ENCODE measurements at places on chromosomes 2 and 18.
A peak's percentile ranks its signal among the peaks of the same experiment; 100 is the strongest.

DNA sequence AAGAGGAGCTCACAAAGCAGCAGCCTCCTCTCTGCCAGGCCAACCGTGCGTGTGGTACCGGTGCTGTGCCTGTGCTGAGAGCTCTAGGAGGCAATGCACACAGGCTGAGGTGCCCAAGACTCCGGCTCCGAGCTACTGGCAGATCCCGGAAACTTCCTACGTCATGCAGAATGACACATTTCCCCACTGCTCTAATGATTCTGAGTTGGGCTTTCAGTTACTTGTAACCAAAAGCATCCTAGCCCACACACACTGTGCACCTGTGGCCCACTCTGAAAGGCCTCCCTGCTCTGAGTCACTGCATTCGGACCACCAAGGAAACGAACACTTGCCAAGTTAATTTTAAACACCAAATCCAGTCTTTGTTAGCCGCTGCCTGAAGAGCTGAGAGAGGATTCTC lies 9.3 kb upstream of the RNU4ATAC start:
- DNase-seq, result no peak

GRCh38 chr2:221571551-221572218 lies 419 bp downstream of the EPHA4 start:
- DNase-seq, result peak; percentile 24

GRCh38 chr18:63962137-63962536 lies 7.7 kb upstream of the SERPINB8 start:
- DNase-seq, result no peak

DNA sequence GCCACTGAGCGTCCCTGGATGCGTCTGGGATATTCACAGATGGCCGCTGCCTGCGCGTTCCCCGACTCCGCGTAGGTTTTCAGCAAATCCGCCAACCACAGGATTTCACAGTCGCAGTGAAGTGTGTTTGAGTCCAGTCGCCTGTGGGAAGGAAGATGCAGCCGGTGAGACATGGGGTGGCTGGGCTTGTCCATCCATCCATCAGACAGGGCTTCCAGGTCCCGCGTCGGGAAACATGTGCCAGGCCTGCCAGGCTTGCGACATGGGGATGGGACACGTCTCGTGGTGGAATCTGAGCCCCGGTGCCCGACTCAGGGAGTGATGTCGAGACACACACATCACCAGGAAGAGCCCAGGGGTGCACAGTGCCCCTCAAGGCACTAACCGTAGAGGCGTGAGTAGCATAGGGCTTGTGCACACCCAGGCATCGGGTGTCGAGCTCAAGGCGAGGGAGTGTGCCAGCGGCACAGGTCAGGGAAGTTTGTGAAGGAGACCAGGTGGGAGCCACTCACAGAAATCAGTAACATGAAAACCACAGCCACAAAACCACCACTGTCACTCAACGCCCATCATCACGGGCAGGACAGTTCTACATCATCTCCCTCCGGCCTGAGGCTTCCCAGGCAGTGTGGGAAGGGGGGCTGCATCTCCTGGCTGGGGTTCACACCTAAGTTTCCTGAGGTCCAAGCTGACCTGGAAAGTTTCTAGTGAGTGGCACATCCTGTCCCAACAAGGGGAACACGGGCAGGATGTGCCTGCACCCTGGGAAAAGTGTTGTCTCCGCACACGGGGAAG lies 63.9 kb downstream of the PXDN start:
- no peak for DNase-seq

GRCh38 chr2:239271882-239272281 lies 128.9 kb downstream of the HDAC4 start:
- DNase-seq, result no peak

DNA sequence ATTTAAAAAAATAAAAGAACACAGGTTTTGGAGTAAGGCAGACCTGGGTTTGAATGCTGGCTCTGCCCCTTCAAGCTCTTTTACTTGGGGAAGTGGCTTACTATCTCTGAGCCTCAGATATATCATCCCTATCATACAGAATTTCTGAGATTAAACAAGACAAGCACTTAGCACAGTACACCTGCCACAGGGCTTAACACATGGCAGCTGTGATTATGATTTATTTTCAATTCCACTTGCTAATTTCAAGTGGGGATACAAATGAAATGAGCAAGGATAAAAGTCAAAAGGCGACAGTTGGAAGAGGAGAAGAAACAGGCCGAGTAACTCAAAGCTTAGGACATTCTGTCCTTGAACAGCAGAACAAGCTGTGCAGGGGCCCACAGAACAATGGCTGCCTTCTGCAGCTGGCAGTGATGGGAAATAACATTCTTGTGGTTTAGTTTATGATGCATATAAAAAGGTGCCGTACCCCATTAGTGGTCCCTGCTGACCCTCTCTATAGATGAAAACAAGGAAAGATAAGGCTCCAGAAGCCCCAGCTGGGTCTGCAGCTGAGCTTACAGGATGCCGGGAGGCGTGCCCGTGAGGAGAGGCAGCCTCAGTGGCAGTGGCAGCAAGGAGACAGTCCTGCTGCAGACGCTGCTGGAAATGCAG lies 45.3 kb downstream of the KIF3C start:
- DNase-seq, result peak; percentile 11

DNA sequence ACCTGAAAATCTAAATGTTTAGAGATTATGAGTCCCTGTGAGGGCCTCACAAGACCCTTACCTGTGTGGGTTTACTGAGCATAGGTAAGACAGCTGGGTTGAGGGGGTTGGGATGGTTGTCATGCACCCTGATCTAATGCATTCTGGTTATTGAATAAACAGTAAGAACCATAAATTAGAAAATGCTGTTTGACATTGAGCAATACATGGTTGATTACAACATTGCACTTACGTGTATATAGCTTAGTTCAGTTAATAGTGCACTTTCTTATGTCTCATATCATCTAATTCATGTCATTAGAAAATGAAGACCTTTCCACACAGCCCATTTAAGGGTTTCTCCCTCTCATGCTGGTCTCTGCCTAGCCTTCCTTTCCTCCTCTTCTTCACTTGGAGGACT lies 253.5 kb upstream of the ATP5MC3 start:
- no peak for DNase-seq

- no peak for DNase-seq
Measured at GRCh38 chr2:74424139-74424992, 2.8 kb downstream of the WDR54 start.

DNA sequence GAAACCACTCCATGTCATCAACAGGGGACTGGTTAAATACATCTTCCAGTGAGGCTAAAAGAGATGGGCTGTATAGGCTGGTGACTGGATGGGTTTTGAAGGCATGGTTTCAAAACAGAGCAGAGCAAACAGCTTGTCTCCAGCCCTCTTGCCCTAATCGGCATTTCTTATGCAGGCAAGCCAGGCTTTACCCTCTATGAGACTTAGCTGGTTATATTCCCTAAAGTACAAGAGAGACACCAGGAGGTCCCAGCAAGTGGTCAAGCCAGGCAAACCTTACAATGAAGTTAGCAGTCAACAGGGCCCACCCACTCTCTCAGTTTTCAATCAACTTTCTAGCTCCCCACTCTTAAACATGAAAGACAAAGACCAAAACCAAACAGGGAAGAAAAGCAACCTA lies 19.0 kb downstream of the OSBPL1A start:
- DNase-seq, result no peak

DNA sequence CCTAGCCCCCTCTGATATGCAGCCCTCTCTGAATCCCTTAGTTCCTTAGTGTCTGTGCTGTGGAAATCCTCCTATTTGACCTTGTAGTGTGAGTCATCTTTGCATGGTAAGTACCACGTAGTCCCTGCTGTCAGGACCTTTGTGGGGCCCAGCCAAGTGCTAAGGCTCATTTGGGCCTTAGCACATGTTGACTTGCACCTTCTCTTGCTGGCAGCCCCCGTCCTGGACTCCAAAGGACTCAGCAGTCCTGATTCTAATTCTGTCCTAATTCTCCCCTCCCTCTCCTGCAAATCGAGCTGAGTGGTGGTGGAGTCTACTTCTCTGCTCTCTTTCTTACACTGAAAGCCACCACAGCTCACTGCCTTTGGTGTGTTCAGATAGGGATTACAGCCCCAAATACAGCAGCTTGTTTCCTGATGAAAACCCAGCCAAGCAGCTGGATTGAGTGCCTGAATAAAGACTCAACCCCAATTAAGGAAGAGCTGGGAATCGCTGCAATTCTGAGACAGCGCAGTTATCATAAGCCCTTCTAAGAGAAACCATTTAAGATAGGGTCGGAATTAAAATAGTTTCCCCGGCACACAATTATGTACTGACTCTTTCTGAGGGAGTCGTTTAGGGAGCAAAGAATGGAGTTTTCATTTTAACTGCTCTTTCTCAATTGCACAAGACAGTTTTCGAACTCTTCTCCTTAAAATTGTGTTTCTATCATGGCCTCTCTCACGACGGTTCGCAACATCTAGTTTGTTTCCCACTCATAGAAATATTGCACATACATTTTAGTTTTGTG lies 215.6 kb upstream of the TNP1 start:
- no peak for DNase-seq

DNA sequence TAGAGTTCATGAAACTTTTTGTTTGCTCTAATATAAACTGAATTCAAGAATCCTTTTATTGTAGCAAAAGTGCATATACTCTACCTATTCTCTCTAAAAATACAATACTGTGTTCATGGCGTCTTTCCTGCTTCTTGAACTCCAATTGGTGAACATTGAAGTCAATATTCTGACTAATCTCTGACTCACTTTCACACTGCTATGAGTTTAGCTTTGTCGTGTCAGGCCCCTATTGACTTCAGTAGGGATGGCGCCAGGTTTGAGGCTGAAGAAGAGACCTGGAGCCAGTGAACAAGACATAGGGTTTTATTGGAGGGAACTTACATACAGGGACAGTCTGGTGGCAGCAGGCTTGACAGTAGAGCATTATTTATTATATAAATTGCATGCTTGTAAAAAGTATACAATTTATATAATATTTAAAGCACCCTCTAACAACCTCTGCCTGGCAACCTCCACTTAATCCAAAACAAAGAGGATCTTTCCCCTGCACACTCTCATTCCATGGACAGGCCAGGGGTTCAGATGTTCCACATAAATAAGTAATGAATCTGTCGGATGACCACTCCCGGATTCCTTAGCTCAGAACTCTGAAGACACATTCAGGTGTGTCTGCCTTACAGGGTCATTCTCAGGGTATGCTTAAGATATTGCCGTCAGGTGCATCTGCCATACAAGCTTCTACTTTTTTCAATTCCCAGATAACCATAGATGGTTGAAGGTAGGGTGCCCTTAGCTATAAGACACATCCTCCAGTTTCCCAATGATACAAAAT lies 141.0 kb downstream of the CERS6 start:
- DNase-seq, result no peak

DNA sequence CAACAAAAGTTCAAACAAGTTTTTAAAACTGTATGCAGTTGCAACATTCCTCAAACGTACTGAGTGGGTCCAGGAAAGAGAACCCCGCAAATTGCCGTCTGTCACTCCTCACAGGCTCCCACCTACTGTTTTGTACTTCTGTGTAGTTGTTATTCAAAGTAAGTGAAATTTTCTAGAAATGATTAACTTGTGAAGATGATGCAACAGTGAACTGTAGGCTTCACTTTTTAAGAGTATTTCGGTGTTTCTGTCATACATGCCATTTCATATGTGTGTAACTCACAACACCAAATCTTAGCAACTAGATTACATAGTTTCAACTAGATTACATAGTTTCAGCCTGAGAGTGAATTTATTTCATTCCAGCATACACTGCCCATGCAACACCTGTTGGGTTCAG lies 226.0 kb upstream of the TANK start:
- no peak for DNase-seq

DNA sequence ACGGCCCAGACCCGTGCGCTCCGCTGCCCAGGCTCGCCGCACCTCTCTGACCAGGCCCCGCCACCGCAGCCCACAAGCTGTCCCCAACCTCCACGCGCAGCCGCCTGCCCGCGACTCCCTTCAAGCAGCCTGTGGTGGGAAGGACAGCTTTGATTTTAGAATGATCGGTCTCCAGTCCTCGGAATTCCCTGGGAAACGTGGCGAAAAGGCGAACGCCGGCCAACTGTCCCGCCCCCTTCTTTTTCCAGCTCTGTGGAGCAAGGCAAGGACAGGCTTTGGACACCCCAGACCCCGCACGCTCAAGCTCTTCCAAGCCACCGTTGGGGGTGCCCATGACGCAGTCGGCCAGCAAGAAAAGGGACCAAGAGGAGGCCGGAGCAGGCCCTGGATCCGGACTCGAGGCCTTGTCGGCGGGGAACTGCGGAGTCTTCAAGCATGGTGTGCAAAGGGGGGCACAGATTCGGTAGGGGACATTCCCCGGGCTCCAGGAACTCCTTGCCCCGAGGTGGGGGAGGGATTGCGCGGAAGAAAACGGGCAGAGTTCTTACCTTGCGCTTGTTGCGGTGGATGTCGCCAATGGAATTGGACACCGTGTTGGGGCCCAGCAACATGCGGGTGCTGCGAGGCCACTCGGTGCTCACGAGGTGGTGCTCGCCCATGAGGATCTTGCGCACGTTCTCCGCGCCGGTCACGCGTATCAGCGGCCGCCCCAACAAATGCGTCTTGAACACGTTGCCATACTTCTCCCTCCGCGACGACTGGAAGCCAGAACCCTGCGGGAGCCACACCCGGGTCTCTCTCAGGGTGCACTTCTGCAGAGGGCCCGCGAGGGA lies 4.0 kb downstream of the CYP26B1 start:
- DNase-seq, result no peak

DNA sequence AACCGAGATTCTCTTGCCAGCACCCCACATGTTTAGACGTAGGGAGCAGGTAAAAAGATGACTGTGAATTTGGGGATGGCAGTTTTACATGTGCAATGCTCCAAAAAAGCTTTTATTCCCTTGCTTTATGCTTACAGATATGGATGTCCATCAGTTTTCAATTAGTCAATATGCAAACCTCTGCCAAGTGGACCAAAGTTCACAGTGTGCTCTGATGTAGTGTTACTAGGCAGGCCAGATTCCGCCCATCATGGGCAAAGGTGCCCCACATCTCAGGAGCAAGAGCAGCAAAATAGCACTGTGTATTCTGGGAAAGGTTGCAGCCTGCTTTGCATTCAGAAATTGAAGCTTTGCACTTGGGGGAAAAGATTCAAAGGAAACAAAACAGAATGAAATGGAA lies 329.7 kb upstream of the ZEB2 start:
- DNase-seq, result no peak

GRCh38 chr18:63890950-63891304 lies 3.4 kb downstream of the SERPINB2 start:
- no peak for DNase-seq

- no peak for DNase-seq
Measured at GRCh38 chr2:136770384-136770783, 5.0 kb downstream of the THSD7B start.

DNA sequence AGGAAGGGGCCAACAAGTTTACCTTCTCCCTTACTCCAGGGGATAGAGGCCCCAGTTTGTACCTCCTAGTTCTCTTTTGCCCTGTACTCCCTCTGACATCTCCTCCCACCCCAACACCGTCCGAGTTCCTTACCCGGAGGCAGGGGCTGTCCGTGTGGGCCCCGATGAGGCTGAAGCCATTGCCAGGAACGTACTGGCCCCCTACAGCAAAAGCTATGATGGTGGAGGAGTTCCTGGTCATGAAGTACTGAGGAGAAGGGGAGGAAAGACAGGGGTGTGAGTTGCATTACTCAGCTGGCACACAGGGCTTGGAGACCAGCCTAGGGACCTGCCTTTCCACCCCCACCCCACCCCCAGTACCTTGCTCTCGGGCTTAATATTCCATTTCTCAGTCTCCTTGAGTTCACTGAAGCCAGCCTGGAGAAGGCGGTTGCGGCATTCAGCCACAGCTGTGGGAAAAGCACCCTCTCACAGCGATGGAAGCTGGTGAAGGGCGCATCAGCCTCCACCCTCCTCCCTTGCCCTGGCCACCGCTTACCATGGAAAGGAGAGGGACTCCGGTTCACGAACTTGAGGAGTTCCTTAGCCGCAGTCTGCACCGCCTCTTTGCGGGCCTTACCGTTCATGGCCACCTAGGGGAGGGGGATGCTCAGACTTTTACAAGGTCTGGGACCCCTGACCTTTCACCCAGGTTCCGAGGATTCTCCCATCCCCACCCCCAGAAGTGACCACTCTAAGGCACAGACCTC lies 1.0 kb downstream of the DNPEP start:
- no peak for DNase-seq

Measured in NCI-H1105 (cell line).